CD4-positive, alpha-beta T cell treated with Interleukin-4 for 4 hours (primary cell): ENCODE measurements at places on chromosomes 1 and 21.

- no peak for DNase-seq
Measured at GRCh38 chr1:20850021-20850420, 62.9 kb upstream of the HP1BP3 start.

GRCh38 chr1:64915381-64916274 is 50.7 kb downstream of the JAK1 start:
- DNase-seq: no peak

DNA sequence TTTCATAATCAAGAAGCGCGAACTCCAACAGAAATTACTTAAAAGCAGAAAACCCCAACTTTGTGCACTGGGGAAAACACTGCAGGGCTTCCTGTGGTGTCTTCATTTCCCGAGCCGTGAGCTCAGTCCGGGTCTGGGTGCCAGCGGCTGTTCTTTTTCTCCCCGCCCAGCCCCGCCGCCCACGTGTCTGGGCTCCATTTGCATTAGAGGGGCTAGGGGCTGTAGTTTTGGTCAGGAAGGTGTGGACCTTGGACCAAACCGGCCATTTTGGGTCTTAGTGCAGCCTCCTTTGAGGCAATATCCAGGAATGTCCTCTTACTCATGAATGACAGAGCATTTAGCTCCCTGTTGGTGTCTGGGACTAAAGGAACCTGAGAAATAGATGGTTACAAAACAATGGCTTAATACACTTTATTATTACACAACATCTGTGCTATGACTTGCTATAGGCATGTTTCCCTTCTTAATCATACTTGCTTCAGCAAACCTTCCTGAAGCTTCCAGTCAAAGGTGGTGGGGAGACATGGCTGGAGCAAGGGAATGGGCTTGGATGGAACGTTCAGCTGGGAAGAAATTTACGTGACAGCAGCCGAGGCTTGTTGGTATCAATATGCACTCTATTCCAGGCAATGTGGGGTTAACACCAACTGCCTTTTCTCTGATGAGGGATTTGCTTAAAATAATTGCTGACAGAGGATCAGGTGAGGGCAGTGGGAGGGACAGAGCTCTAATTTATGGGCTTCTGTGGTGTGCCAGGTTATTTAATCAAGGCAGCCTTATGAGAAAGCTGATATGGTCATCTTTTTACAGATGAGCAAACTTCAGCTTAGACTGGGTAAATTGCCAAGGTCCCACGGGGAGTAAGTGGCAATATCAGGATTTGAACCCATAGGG is 1.1 kb downstream of the AGTRAP start:
- peak; percentile 42 for DNase-seq

DNA sequence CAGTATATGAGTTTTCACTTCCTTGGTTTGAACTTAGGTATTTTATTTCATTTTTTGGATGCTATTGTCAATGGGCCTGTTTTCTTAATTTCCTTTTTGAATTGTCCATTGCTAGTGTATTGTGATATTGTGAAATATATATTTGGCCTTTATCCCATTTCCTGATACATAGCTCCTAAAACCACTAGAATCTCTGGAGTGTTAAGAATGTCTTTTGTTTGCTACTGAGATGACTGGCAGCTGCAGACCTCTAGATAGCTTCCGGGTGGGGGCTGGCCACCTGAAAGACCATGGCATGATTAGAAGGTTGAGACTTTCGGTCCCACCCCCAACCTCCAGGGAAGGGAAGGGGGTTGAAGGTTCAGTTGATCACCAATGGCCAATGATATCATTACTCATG is 245.4 kb downstream of the KCNJ6 start:
- DNase-seq: no peak

DNA sequence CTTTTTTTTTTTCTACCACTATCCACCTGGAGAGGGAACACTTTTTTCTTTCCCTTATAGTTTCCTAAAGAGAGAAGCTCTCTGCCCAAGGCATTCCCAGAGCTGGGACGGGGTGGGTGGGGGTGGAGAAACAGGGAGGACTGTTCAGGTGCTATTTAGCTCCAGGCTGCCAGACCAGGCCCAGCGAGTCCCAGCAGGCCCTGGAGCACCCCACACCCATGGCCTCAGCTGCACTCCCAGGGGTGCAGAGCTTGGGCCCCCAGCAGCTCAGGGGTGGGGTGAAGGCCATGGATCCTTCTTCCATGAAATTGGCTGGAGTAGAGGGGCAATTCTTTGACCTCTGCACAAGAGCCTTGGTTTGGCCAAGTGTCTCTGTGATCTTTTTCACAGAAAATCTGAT is 4.1 kb downstream of the ETV3L start:
- no peak for DNase-seq

DNA sequence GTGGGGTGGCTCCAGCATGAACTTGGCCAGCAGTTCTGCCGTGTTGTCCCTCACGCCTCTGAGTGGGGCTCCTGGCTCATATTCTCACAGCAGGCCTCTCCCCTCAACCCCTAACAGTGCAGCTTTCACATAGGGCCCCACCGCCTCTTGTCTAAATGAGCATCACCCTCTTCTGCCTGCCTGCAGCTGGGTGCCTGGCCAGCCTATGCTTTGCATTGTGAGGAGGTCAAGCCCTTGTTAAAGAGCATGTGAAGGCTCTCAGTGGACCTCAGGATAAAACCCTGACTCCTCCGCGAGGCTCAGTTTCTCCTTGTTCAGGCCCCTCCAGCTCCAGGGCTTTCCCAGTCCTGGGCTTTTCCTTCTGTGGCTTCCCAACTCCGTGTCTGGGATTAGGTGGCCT is 34.8 kb downstream of the CRYAA start:
- DNase-seq: no peak
